ENCODE measurements at places on chromosomes 2 and 18. TPM values are rescaled to one million over a fixed set of nuclear protein-coding genes. Genes with fewer than 3 reads are reported as not detected.

ITGB6 gene
- total RNA-seq, result not detected

AQP12B gene
- total RNA-seq, result not detected

FOXI3 gene
- total RNA-seq, result 0.51 TPM

- no peak overlapping the region for H3K4me3 ChIP-seq
- no peaks in the 10 kb centered on the region for H3K4me1 ChIP-seq
- no peaks in the 10 kb centered on the region for H3K27me3 ChIP-seq
- H3K36me3 ChIP-seq, result no peaks in the 10 kb centered on the region
These were observed 98.1 kb downstream of the RTP5 start for GRCh38 chr2:241967467-241968144.

- H3K27ac ChIP-seq, result no peak overlapping the region
- no peaks in the 10 kb centered on the region for H3K36me3 ChIP-seq
- DNase-seq, result no peak
These were observed 145.3 kb downstream of the NCKAP5 start for GRCh38 chr2:133422931-133423351.

GRCh38 chr2:53913721-53914120 lies 54.0 kb upstream of the GPR75 start:
- H3K27me3 ChIP-seq, result no peaks in the 10 kb centered on the region
- H3K27ac ChIP-seq, result no peak overlapping the region
- H3K4me1 ChIP-seq, result no peaks in the 10 kb centered on the region

Data from neural progenitor cell (in vitro differentiated cells).